ENCODE measurements at places on chromosomes 12 and 14.

GRCh38 chr14:71863049-71863448 lies 69.2 kb upstream of the RGS6 start:
- no peak overlapping the region for H3K27ac ChIP-seq
- H3K36me3 ChIP-seq = no peaks in the 10 kb centered on the region
- H3K27me3 ChIP-seq = peaks cover 36% of the 10 kb centered on the region
- ATAC-seq = no peak
- no peaks in the 10 kb centered on the region for H3K4me1 ChIP-seq

DNA sequence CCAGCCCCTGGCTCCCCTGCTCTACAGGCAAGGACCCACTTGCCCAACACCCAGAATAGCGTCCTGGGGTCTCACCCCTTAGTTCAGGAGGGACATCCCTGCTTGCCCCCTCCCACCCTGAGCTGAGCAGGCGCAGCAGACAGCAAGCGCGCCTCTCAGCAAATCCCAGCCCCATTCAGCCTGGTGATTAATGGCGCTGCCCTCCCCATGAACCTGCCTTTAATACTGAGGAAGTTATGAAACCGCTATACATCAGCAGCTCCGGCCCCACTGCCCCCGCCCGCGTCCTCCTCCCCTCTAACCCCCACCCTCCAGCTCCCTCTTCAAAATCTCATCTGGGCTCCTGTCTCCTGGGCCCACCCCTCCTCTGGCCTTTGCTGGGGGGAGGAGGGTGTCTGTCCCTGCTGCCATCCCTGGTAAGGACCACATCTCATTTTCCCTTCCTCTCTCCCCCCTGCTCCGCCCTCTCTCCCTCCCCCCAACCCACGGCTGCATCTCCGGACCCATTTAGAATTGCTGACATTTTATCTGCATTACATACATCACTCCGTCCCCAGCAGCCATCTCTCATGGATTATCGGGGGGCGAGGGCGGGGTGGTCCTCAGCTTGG lies 7.1 kb upstream of the SMUG1 start:
- H3K27me3 ChIP-seq = peaks cover 55% of the 10 kb centered on the region
- ATAC-seq = no peak
- no peak overlapping the region for H3K27ac ChIP-seq
- no peak overlapping the region for H3K4me3 ChIP-seq
- H3K4me1 ChIP-seq = no peaks in the 10 kb centered on the region

DNA sequence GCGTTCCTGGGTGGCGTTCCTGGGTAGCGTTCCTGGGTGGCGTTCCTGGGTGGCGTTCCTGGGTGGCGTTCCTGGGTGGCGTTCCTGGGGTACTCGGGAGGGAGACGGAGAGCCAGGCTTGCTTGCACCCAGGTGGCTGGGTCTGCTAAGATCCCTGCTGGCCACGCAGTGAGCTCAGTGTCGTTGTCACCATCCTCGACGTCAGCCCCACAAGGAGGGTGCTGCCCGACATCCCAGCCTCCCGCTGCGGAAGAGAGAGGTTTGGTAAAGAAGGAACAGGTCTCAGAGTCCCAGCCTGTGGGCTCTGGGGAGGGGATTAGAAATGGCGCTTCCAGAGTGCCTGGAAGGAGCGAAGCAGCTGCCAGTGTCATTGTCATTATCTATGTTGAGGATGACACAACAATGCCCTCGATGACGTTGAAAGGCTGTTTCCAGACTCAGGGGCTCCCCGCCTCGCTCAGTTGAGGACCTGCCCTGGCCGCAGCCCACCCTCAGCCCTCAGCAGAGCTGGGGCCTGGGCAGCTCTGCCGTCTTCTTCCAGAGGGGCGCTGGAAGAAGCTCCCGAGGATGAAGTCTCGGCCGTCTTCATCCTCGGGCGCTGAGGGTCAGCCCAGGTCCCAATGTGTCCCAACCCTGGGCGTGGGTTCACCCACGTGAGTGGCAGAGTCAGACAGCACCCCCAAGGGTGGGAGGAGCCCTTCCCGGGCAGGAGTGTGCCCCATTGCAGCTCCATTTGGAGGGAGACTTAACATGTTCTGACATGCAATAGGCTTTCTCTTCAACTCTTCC lies 328.8 kb downstream of the ADGRD1 start:
- H3K27ac ChIP-seq = no peak overlapping the region
- no peaks in the 10 kb centered on the region for H3K4me1 ChIP-seq
- no peaks in the 10 kb centered on the region for H3K36me3 ChIP-seq
- no peak for ATAC-seq

DNA sequence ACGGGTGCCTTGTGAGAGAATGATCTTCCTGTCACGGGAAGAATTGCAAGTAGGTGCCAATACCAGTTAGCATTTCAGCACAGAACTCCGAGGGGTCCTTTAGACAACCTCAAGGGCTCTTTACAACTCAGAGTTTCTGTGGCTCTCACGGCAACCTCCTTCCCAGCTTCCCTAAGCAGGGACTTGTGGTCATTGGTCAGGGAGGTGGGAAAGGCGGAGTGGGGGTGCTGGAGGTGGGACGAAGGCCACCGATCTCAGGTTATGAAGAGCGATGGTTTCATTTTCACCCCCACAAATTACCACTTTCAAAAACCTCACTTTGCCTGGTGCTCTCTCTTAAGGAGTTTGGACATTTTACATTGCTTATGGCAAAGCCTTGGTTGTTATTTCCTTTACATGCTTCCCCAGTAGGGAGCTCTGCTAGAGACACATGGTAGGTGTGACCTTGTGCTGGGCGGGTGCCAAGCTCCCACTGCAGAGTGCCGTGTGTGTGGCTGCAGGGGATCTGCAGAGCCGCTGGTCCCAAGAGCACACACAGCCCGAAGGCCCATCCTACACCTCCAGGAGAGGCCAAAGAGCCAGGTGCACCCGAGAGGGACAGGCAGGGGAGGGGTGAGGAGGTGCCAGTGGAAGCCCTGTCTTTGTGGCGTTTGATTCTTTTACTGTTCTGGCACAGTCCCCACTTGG lies 21.4 kb downstream of the BCL2L14 start:
- H3K27me3 ChIP-seq = peaks cover 10% of the 10 kb centered on the region
- peaks cover 6% of the 10 kb centered on the region for H3K36me3 ChIP-seq
- no peak overlapping the region for H3K27ac ChIP-seq
- H3K4me3 ChIP-seq = no peak overlapping the region
- no peak for ATAC-seq
- H3K4me1 ChIP-seq = no peaks in the 10 kb centered on the region

- H3K4me1 ChIP-seq = peaks cover 27% of the 10 kb centered on the region
- no peak overlapping the region for H3K27ac ChIP-seq
- no peaks in the 10 kb centered on the region for H3K27me3 ChIP-seq
- H3K4me3 ChIP-seq = no peak overlapping the region
- H3K36me3 ChIP-seq = peaks cover 20% of the 10 kb centered on the region
These were observed 722 bp downstream of the TMED8 start for GRCh38 chr14:77375973-77376770.

DNA sequence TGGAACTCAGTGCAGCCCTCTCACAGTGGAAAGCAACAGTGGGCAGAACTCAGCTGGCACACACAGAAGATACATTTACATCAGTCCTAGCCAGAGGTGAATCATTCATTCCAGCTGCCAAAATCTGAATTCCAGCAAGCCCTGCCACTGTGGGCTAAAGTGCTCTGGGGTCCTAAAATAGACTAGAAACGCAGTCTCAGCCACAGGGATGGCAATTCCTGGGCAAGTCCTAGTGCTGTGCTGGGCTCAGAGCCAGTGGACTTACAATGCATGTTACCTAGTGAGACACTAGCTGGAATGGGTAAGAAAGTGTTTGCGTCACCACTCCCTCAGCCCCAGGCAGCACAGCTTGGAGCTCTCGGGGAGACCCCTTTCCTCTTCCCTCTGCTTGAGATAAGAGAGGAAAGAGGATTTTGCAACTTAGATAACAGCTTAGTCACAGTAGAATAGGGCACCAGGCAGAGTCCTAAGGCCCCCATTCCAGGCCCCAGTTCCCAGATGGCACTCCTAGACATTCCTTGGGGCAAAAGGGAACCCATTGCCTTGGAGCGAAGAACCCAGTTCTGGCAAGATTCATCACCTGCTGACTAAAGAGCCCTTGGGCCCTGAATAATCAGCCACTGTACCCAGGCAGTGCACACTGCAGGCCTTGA lies 592.9 kb downstream of the FSCB start:
- no peak overlapping the region for H3K4me3 ChIP-seq
- no peak overlapping the region for H3K27ac ChIP-seq
- H3K27me3 ChIP-seq = no peaks in the 10 kb centered on the region
- no peak for ATAC-seq
- H3K4me1 ChIP-seq = no peaks in the 10 kb centered on the region
- no peaks in the 10 kb centered on the region for H3K36me3 ChIP-seq

GRCh38 chr14:36702474-36702873 lies 40.8 kb downstream of the PAX9 start:
- no peak overlapping the region for H3K4me3 ChIP-seq
- no peak overlapping the region for H3K27ac ChIP-seq
- H3K36me3 ChIP-seq = no peaks in the 10 kb centered on the region
- H3K27me3 ChIP-seq = peaks cover 4% of the 10 kb centered on the region
- ATAC-seq = no peak

DNA sequence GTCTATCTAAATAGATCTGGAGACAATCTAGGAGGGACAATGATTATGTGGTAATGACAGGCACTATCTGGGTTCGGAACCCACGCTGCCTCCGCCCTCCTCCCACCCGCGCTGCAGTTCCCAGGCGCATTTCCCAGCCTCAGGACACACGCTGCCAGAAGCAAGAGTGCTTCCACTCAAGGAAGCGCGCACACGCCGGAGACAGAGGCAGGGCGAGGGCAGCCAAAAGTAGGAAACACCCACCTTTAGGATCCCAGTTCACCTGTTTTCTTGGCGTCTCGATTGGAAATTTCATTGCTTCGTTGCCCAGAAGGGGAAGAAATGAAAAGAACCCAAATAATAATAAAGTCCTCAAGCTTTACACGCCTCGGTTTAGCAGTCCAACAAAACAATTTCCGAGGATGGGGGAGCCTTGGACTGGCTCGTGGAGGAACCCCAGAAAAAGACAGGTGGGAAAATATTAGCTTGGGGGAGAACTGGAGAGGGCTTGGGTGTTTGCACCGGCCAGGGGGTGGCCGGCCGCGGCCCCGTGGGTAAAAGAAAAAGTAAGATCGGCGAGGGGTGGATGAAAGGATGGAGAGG lies 474 bp downstream of the KCNK10 start:
- H3K4me3 ChIP-seq = no peak overlapping the region
- H3K36me3 ChIP-seq = no peaks in the 10 kb centered on the region

GRCh38 chr12:104707194-104707593 lies 250.4 kb downstream of the CHST11 start:
- H3K27ac ChIP-seq = peak overlapping the region; percentile 8
- peak; percentile 37 for ATAC-seq
- H3K4me3 ChIP-seq = peak overlapping the region; percentile 1
- no peaks in the 10 kb centered on the region for H3K36me3 ChIP-seq
- peaks cover 36% of the 10 kb centered on the region for H3K4me1 ChIP-seq

Measured in activated T-helper 17 cell treated with anti-CD3 and anti-CD28 coated beads, Interleukin-2, amount 50 U/mL, for 72 hours (primary cell).